ENCODE measurements at places on chromosomes 6 and 20. TPM values are rescaled to one million over a fixed set of nuclear protein-coding genes. Genes with fewer than 3 reads are reported as not detected.

- DNase-seq = no peak
These were observed 25.3 kb downstream of the SLC35A1 start for GRCh38 chr6:87498048-87498447.

GRCh38 chr6:74942130-74942529 is 263.7 kb downstream of the COL12A1 start:
- no peak for DNase-seq

DNA sequence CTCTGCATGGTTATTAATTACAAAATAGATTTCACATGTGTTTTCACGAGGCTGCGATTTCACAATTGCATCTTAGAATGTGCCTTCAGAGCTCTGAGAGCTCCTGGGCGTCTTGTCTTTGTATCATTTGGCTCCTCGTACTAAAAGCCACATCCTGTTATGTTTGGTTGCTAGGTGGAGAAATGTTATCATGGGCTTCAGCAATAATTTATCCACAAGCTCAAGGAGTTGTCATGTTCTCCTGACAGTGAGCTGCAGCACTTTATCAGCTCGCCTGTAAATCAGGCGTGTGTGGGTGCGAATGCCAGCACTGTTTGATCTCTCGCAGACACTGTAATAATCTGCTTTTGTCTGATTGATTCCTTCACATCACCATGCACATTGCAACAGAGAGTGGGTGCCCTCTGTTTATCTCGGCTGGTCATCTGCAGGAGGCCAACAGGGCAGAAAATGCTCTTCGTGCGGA is 218.6 kb upstream of the ZFP64 start:
- DNase-seq = no peak

DNA sequence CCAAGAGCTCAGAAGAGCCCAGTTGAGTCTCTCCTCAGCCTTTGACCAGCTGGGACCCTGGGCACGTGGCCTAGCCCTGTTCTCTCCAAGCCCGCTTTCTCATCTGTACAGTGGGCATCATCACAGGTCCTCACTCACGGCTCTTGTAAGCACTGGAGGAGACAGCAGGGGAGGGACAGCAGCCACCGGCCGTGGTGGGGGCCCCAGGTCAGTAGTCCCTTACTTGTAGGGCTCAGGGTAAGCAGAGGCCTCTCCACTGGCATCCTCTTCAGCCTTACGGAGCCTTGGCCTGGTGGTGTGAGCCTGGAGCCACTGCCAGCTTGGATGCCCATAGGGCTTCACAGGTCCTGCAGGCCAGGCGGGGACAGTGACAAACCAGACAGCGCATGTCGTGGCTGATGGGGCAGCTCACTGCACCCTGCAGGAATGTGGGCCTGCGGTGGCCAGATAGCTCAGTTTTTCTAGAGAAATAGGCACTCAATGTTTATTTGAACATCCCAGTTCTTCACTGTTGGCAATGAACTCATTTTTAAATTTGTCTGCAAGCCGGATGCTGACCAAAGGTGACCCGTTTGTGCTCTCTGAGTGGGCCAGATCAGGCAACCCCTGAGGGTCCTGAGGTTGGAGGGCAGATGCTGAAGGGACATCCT is 65.1 kb downstream of the ADNP start:
- no peak for DNase-seq

GRCh38 chr20:45016089-45016671 is 49.9 kb downstream of the STK4 start:
- no peak for DNase-seq

GRCh38 chr6:159727717-159728445 is 575 bp downstream of the WTAP start:
- no peak for DNase-seq

DNA sequence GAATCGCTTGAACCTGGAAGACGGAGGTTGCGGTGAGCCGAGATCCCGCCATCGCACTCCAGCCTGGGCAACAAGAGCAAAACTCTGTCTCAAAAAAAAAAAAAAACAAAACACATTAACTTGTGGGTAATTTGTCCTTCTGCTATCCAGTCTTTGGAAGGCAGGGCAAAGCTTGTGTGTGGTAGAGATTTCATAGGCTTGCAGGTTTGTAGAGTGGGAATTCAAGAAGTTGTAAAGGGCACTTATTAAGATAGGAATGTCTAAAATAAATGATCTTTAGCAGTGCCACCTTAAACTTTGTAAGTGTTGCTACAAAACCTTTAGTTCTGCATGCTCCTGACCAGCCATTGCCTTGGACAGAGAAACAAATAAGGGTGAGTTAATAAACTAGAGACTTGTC is 8.4 kb downstream of the VAPB start:
- no peak for DNase-seq

DNA sequence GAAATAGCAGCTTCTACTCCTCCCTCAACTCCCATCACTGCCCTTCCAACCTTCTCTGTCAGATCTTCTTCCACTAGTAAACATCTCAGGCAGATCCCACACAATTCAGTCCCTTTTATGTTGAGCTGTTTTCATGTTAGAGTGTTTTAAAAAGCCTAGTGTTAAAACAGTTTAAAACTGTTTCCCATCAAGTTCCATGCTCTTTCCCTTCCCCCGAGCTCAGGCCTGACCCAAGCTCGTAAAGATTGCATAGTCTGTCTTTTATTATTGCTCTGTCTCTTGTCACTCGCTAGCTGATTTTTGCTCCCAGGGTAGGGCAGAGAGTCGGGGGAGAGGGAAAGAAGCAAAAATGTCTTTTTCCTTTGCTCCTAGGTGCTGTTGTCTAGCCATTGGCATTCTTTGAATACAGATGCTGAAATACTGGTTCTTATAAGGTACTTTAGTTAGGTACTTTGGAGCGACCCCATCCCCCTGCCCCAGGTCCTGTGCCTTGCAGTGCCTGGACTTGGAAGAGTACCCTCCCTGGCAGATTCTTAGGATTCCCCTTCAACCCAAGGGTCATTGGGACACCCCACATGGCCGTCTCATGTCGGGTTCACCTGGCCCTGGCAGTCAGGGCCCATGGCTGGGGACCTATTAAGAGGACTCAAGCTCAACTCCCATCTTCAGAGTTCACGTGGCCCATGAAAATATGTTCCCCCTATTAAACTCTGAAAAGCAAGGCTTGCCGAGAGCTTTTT is 101.2 kb upstream of the ARMC2 start:
- no peak for DNase-seq

GRCh38 chr6:166527849-166528248 is 58.6 kb downstream of the RAMACL start:
- no peak for DNase-seq

GRCh38 chr6:11710311-11710761 is 68.3 kb downstream of the ADTRP start:
- DNase-seq = no peak

Gene TRAM2
- 2.0 TPM for total RNA-seq

Gene MEP1A
- not detected for total RNA-seq

Gene GPLD1
- total RNA-seq = 10.6 TPM

Gene NKAPL
- 3.7 TPM for total RNA-seq

Gene VIP
- 4.1 TPM for total RNA-seq
